CD4-positive, alpha-beta T cell treated with Interleukin-17A for 4 hours (primary cell): ENCODE measurements at places on chromosomes 7 and 10.

DNA sequence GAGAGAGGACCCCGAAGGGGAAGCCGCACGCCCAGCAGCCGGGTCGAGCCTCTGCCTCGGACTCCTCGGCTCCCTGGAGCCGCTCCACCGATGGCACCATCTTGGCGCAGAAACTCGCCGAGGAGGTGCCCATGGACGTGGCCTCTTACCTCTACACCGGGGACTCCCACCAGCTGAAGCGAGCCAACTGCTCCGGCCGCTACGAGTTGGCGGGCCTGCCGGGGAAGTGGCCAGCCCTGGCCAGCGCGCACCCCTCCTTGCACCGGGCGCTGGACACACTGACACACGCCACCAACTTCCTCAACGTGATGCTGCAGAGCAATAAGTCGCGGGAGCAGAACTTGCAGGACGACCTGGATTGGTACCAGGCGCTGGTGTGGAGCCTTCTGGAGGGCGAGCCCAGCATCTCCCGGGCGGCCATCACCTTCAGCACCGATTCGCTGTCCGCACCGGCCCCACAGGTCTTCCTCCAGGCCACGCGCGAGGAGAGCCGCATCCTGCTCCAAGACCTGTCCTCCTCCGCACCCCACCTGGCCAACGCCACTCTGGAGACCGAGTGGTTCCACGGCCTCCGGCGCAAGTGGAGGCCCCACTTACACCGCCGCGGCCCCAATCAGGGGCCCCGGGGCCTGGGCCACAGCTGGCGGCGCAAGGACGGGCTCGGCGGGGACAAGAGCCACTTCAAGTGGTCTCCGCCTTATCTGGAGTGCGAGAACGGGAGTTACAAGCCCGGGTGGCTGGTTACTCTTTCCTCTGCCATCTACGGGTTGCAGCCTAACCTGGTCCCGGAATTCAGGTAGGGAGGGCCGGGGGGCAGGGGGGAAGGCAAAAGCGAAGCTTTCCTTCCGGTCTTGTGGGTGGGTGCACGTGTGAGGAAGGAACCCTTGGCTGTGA lies 973 bp downstream of the GPR158 start:
- no peak for DNase-seq

DNA sequence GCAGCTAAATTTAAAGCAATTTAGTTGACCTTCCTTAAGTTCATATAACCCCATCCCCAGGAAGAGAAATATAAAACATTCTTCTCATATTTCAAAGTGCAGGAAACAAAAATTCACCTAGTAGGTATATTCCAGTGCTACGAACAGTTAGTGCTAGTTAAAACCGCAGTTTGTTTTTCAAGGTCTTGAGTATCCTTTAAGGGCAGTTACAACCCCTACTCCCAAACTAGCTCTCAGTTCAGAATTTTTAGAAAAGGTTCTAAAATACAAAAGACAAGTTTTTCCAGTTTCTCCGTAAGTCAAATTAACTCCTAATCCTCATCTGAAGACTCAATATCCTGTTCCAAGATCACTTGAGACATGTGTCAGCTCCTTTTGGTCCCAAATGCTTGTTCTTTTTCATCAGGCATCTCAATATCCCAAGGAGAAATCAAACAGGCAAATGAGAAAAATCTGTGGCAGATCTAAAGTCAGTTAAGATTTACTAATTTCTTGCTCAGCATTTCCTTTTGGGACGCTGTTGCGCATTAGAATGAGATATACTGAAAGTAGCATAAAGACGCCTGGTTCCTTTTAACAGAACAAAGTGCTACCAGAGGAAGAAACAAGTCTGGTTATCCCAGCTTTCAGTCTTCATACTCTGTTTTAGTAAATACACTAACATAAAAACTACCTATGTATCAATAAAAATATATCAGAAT lies 51.8 kb downstream of the ARHGAP12 start:
- DNase-seq, result no peak

- no peak for DNase-seq
Observed at GRCh38 chr7:69922026-69922803, 323.9 kb downstream of the AUTS2 start.

- DNase-seq, result no peak
Observed at GRCh38 chr7:145183069-145183468, 347.2 kb upstream of the TPK1 start.

GRCh38 chr7:98186452-98187137 lies 24.6 kb upstream of the BHLHA15 start:
- DNase-seq, result no peak

DNA sequence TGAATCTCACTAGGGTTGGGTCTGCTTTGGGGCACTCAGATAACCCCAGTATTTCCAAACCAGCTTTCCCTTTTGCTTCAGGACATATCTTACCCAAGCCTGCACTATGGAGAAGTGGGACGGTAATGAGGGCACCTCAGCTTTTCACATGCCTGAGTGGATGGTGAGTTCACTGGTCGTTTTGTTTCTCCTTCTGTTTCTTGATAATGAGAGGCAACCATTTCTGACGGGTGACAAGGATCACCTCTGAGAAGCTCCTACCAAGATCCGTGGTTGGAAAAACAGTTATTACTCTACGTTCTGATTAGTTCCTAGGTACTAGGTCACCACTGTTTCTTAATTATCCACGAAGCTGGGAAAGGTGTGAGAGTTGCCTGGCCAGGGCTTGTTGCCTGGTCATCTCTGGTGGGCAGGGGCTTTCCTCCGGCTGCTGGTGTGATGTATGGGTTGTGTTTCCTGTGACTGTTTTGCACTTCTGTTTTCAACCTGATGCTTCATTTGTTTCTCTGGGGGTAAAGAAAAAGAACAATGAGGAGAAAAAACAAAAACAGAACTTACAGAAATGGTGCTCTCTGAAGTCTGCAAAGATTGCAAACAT lies 65.7 kb upstream of the STRIP2 start:
- DNase-seq, result no peak

DNA sequence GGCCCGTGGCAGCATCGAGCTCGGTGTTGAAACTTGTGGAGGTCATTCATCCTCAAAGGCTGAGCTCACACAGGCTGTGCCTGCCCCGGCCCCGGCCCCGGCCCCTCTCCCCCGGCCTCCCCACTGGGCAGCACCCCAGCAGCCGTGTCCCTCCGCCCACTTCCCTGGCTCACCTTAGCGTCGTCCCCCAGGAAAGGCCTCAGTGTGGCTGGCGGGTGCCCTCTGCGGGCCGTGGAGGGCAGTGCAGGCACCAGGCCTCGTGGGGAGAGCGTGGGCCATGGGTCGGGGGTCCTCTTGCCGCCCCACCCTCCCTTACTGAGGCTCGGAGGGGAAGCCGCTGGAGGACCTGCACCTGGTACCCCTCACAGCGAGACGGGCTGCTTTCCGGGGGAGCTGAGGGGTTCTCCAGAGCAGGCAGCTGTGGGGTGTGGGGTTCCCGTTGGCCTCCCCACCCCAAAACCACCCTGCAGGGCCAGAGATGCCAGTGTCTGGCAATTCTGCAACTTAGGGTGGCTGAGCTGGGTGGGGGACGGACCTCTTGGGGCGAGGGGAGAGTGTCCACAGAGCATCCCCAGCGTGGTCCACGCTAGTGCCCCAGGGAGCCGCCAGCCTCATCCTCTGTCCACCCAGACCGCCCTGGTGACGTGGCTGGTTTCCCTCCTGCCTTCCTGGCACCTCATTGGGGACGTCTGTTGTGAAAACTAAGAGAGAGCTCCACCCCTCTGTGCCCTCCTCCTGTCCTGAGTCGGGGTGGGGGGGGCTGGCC lies 44.2 kb upstream of the DPYSL4 start:
- DNase-seq, result peak; percentile 68

DNA sequence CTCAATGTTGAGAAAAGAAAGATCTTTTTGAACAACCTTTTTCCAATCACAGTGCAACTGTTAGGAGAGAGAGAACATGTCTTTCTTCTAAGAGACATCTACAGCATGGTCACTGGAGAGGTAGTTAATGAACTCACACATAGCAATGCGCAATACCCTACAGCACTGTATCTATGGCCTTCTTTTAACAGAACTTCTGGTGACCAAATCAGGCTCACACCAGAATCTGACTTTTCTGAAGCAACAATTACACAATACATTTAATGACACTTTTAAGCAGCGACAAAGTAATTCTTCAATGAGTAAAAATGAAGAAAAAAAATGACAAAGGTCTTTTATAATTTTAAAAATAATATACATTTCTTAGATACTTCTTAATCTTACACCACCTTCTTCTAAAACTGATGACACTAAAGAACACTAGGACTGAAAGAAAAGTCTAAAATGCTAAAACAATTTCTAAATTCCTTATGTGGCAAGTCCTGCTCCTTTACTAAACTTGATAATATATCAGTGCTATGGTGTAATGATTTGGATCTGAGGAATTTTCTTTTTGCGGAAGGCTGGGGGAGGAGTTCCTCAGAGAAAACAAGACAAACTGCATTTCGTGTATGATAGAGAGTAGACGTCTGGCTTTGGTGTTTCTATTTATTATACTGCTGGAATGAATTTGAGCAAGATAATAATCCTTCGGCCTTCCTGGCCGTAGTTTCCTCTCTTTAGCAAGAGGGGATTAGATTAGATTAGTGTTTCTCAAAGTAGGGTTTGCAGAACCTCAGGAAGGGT lies 166.3 kb downstream of the ZNF438 start:
- DNase-seq, result no peak

- no peak for DNase-seq
Observed at GRCh38 chr10:3248526-3249306, 76.1 kb upstream of the PITRM1 start.

DNA sequence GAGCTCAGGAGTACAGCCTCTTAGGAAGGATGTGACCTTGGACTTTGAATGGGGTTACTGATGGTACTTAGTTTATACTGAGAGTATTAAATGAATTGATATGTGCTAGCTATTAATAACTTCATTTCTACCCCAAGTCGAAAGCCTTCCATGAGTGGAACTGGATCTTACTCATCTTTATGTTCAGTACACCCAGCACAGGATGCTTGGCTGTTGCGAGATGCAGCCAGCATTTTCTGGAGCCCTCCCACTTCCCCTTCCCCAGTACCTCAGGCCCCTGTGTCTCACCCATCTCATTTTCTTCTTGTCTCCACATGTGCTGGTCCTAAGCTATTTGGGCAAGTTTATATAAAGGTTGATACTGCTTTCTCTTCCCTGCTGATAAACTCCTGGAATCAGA lies 7.2 kb downstream of the UPP1 start:
- peak; percentile 68 for DNase-seq

DNA sequence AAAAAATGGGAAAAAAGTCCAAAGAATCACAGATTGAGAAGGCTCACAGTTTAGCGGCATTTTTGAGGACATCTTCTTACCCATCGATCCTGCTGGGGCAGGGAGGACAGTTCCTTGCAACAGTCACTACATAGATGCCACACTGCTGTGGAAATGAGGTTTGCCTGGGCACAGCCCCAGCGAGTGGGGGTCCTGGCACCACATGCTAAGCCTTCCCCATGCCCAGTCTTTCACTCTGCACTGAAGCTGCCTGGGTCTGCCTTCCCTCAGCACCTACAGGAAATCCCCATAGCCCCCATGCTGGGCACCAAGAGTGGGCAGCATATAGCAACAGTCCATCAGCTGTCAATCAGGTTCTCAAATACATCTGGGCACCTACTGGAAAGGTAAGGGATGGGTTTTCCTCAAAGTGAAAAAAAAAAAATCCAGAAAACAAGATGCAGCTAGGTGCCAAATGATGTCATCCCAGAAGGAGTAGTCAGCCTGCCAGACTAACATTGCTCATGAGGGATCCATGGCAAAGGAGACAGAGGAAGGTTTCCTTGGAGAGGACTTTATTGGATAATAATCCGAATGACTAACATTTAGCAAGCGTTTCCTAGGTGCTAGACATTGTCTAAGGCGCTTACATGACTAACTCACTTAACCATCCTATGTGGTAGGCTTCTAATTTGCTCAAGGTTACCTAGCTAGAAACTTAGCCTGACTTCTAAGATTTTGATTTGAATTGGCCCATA lies 125.7 kb upstream of the CXCL12 start:
- no peak for DNase-seq

- no peak for DNase-seq
Observed at GRCh38 chr10:59129867-59130266, 46.6 kb upstream of the PHYHIPL start.

GRCh38 chr10:35462491-35462934 lies 126.2 kb downstream of the CCNY start:
- DNase-seq, result no peak

DNA sequence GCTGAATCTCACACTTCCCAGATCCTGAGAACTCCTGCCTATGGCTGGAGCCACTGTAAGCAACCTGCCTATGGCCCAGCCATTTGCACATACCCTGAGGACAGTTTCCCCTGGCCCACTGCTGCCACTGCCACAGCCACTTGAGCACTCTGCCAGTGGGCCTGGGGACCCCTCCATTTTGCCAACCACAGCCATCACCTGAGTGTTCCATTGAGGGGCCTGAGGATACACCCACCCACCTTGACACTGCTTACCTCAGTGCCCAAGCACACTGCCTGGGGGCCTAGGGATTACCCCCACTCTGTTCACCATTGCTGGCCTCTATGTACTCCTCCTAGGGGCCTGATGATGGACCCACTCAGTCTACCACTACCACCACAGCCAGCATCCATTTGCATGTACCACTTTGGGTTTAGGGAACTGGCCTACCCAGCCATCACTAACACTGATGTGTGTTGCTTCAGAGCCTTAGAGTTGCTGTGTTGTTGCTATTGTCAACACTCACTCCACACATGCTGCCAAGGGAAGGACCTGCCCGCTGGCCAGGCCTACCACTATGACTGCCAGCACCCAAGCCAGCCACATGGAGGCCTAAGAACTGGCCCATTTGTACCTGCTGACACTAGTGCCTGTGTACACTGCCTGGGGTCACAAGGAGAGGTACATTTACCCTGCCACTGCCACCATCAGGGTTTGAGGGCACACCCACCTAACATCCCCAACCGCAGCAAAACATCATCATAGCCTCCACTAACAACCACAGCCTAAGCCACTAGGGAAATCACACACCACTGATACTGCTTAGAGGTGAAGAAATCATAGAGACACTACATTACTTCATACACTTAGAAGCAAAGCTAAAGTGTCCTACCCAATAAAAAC lies 45.9 kb upstream of the ANTXRL start:
- no peak for DNase-seq

GRCh38 chr10:98251399-98251798 lies 16.6 kb downstream of the LOXL4 start:
- no peak for DNase-seq

DNA sequence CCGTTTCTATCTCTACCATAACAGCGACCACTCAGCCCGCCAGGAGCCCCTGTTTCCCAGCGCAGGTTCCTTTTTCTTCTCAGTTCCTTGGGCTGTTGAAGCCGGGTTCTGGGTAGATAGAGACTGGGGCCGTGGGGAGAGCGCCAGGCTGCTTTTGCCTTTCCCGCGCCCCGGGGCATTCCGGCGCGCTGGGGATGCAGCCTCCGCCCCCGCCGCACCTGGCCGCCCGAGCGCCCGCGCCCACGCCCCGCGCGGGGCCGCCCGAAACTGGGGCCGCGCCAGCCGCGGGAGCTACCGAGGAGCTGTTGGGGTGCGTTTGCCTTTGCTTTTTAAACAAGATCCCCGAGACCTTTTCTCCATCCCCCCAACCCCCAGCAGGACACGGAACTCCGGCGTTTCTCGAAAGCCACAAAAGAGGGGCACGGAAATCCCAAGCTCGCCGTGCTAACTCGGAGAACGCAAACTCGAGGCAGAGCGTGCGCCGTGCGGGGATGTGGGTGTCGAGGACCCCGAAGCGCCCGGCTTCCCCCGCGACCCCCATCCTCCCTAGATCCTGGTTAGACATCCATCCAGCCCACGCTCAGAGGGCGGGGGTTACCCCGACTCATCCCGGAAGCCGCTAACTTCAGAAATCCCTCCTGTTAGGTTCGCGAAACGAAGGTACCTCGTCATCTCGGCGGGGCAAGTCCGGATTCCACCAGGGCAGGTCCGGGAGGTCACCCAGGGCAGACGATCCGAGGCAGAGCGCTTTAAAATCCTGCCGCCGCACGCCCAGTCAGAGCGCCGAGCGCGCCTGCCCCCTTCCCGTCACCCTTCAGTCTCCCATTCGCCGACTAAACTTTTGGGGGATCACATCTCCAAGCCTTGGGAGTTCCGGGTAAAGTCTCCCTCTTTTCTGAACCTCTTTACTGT lies 1.0 kb downstream of the GRM8 start:
- peak; percentile 17 for DNase-seq
